ENCODE measurements at places on chromosomes 6 and 20.

DNA sequence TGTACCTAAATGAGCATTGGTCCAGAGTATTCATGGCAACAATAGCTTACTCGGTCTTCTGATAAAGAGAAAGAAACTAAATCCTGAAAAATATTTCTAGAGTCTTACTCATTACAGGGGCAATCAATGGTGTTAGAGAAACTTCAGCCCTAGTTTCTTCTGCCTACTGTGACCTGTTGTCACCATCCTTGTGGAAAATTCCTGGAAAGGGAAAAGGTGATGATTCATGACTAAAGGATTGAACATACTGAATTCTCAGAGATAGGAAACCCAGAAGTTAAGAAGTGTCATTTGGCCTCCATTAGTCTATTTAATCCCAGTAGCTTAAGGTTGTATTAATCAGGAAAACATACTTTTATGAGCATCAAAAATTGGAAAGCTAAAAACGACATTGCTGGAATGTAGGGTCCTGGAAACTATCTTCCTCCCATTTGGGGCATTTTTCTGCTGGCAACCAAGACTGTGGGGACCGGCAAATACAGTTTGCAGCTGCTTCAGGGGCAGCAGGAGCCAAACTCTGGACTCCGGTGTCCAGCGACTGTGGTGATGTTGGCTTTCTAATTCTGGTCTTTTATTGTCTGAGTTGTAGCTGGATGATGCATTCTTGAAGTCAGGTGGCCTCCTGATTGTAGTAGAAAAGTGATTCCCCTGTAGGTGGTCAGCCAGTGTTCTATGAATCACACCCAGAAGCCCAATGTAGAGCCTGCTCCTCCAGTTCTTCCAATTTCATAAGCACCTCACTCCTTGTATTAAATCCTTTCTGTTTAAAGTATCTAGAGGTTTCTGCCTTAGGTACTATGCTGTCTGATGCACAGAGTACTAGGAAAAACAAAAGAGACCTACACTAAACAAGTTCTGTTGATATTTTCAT, 67.6 kb downstream of the LCA5 start:
- DNase-seq = no peak

DNA sequence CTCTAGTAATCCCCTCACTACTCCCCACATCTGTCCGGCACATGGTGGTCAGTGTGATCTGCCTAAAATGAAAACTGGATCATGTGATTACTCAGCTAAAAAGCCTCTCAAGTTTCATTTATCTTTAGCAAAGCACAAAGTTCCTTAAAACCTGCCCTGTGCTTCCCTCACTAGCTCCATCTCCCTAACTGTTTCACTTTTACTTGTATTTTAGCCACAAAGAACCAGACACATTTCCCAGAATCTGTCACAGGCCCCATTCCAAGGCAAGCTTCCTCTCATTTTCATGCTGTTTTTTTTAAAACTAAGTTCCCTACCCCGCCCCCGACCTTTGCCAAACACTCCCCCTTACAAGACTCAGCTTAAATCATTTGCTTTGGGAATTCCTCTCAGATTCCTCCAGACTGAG, 8.9 kb upstream of the IGF2R start:
- no peak for DNase-seq

DNA sequence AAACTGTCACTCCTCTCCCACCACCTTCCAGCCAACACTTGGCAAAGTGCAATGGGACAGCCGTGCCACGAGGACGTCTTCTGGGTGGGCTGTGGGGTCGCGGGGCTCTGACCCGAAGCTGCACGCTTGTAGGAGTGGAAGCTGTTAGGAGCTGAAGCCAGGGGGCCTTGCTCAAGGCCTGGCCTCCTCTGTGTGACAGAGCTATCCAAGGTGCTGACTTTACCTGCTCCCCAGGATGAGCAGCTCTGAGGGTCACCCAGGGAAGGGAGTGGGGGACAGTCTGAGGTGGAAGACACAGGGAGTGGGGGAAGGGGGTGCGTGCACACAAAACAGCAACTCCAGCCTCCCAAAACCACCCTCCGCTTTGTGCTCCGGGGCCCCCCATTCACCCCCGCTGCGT, 17.5 kb upstream of the CHRNA4 start:
- DNase-seq = no peak

DNA sequence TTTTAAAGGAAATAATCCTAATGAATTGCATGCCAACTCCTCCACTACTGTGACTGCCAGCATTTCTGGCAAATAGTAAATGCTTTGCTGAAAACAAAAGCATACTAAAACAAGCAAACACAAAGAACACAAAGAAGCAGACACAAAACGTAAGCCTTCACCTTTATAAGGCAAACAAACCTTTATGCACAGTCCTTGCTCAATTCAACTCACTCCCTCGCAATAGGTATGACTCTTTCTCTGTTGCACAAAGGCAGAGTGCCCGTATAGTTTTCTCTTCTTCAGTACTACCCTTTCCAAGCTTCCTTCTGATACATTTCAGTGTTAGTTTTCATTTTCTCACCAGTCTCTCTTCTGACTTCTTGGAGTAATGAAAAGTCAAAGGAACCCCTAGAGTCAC, 63.9 kb downstream of the PDE10A start:
- DNase-seq = no peak

- DNase-seq = no peak
Observed at GRCh38 chr6:101489456-101489855, 95.9 kb downstream of the GRIK2 start.

DNA sequence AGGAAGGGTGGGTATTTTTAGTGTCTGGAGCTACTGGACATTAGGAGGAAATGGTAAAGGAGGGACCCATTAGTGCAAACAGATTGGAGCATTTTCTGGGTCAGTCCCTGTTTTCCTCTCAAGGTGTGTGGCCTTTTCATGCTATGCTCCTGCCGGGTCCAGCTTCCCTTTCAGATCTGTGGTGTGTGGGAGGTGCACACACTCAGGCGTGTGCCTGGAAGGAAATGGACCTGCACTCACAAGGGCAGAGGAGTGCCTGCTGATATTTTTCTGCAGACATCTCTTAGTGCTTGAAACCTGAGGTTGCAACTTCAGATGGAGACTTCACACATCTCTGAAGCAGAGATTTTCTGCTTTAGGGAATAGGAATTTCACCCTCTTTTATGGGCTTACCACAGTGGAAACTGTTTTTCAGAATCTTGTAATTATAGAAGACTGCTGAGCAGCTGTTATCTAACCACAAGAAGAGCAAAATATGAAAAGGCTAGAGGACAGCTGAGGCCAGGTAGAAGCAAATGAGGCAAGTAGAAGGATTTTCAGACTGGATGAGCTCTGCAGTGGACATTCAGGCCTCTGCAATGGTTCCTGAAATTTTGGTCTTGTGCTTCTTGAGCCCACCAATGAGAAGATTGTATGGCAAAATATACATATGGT, 764.3 kb downstream of the QKI start:
- DNase-seq = no peak

GRCh38 chr6:2528156-2528555, 222.6 kb downstream of the MYLK4 start:
- no peak for DNase-seq

- no peak for DNase-seq
Observed at GRCh38 chr6:128074567-128074966, 173.7 kb upstream of the THEMIS start.

DNA sequence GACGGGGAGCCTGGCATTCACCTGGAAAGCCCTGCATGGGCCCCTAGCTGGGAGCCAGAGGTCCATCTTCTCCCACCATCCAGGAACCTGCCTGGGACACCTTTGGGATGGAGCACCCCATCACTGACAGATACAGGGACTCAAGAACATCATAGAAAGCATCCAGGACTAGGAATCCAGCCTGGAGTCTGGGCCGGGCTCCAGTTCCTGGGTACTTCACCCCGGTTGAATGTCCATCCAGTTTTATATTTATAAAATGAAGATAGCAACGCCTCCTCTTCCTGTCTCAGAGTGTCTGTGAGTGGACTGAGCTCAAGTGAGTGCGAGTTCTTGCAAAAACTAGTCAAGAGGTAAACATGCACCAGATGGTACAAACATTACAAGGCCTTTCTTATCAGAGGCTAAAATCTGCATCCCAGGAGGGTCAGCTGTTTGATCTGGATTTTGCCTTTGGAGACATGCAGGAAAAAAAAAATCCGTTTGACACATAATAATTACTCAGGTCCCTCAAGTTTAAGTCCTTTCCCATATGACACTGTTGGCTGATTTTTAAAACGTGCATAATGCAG, 27.4 kb downstream of the ZC3H12D start:
- no peak for DNase-seq

DNA sequence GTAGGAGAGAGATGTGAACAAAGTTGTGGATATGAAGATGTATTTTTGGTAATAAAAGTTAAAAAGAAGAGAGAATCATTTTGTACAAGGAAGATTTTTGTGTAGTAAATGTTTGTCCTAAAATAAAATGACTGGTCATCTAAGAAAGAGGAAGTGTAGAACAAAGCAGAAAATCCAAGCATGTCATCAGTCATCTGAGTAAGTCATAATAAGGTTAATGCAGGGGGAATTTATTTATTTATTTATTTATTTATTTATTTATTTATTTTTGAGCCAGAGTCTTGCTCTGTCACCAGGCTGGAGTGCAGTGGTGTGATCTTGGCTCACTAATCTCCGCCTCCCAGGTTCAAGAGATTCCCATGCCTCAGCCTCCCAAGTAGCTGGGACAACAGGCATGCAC, 15.7 kb upstream of the CGA start:
- DNase-seq = no peak

DNA sequence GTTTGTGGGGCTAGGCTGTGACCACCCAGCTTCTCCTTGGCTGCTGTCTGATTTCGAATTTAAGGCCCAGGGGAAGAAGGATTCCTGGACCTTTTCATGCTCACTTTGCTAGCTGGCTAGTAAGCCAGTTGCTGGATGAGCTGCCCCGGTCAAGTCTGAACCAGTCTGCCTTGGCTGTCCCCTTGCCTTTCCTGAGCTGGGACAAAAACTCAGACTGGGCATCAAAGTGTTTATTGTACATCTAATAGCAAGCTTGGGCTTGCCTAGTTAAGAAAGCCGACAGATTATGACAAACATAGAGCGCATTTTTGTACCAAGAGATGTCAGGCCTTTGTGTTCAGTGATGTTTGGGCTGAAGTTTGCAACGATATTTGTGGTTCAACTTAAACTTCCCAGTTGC, 750 bp upstream of the PAK5 start:
- no peak for DNase-seq

DNA sequence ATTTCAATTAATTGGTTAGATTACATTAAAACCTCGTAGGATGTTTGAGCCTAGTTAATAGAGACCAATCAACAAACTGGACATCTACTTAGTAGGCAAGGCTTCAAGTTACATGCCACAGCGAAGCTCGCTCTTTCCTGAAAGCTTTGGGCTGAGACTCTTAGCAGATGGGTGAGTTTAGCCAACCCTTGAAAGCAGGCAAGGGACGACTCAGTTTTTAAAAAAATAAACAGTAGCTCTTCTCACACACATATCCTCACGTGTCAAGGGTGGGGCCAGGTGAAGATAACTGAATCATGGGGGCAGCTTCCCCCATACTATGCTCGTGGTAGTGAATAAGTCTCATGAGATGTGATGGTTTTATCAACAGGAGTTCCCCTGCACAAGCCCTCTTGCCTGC, 775 bp downstream of the MTFR2 start:
- DNase-seq = peak; percentile 11

DNA sequence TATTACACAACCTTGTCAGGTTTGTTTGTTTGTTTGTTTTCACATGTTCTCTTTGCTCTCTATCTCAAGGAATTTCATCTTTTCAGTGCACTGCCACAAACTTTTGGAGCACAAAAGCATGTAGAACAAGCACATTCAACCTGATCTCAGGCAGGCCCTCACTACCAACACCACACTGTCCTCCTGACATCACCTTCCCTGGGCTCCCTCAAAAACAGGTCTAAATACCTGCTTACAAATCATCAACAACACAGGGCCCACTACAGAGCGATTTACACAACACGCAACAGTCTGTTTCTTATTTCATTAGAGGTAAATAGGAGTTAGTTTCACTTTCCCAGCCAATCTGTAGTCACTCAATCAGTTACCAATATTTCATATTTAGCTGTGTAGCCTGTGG, 241.4 kb downstream of the EPHA7 start:
- DNase-seq = no peak

GRCh38 chr20:8155229-8155628, 23.2 kb downstream of the PLCB1 start:
- DNase-seq = no peak

- DNase-seq = no peak
Observed at GRCh38 chr6:120055071-120055470, 705.5 kb upstream of the MAN1A1 start.

GRCh38 chr20:59084041-59084850, 41.7 kb upstream of the PRELID3B start:
- DNase-seq = no peak

- DNase-seq = no peak
Observed at GRCh38 chr6:14811775-14812428, 434.0 kb upstream of the JARID2 start.

DNA sequence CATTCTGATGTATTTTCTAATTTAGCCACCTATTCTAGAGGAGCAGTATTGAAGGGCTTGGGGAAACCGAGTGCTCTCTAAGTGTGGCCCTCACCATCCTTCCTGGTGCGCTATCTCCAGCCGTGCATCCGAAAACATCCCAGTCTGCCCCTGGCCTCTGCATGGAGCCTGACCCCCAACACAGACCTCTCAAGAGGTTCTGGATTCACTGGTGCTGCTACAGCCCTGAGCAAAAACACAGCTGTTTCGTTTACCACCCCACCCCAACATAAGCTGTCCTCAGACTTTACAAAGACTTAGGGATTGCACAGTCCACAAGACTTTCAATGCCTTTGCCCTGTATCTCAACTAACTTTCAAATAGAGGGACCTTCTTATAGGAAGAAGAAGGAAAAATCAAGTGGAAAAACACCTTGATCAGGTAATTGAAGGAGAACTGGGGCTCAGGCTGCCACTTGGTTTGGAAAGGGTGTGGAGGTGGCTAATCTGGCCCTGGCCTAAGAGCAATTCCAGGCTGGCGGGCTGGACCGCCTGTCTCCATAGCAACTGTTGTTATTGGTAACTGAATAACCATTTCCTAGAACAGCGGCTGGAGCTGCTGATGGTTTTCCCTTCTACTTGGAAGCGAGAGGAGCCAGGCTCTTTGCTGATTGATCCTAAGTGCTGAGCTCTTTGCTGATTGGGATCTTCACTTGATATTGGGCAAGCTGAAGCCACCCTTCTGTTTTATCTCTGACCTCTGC, 90.2 kb upstream of the TOX2 start:
- DNase-seq = no peak

DNA sequence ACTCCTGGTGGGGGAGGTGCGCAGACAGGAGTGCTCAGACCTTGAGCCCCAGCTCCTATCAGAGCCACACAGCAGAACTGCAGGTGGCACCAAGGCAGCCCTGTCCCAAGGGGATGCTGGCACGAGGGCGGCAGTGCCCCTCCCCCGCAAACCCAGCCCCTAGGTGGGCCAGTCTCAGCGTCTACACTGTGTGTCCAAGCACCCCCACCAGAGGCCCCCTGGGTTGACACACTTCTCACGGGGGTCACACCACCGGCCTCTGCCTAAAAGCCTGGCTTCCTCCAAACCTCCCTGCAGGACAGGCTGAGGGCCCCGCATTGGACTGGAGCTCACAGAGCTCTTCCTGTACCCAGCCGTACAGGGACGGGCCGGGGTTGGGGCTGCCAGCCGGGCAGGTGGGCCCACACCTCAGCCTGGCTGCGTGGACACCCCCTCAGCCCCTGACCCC, 8.1 kb downstream of the SLC2A4RG start:
- DNase-seq = no peak

GRCh38 chr6:70651326-70651905, 16.3 kb upstream of the SMAP1 start:
- DNase-seq = no peak
